ENCODE measurements at places on chromosomes 6 and 20.

DNA sequence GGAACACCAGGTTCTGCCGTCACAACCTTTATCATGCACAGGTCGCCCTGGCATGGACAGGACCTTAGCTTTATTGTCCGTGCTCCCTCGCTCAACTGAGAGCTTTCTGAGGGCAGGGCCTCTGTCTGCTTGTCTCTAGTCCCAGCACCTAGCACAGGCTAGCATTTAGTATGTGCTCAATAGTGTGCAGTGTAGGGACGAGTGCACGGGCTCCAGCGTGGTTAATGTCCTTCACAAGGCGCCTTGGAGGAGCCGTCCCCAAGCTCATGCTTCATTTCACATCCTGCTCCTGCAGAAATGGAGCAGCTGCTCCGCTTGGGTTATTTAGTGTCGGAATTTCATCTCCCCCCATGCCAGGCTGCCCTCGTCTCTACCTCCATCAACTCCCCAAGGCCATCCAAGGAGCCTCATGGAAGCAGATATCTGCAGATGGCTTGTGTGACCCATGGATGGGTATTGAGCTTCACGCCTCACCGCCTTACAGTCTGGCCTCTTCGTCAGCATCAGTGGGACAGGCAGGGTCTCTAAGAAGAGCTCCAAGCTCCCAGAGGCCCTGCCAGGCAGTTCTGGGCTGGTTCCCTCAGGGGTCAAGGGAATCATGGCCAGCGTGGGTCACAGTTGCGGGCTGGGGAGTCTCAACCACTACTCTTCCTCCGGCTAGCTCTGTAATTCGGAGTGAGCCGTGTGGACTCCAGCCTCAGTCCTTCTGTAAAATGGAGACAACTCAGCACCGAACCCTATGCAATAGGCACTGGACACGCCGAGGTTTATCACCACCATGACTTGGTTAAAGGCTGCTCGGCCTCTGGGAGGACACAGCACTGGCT is 60.8 kb upstream of the APCDD1L start:
- no peak for DNase-seq

DNA sequence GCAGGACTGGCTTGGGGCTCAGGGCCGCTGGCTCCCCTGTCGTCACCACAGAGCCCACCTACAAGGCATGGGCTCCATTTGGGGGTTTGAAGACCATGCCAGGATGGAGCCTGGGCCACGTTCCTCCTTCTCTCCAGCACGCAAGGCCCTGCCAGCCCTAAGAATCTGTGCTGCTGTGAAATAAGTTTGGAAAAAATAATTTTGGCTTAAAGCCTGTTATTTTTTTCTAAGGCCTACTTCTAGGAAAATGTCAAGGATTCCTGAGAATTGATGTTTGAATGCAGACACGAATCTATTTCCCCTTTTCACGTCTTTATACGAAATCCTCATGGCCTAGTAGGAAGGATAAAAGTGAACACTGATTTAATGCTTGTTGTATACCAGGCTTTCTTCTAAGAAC is 107.5 kb downstream of the LRFN2 start:
- DNase-seq = no peak

GRCh38 chr20:43262341-43262740 is 72.6 kb upstream of the PTPRT start:
- DNase-seq = no peak

DNA sequence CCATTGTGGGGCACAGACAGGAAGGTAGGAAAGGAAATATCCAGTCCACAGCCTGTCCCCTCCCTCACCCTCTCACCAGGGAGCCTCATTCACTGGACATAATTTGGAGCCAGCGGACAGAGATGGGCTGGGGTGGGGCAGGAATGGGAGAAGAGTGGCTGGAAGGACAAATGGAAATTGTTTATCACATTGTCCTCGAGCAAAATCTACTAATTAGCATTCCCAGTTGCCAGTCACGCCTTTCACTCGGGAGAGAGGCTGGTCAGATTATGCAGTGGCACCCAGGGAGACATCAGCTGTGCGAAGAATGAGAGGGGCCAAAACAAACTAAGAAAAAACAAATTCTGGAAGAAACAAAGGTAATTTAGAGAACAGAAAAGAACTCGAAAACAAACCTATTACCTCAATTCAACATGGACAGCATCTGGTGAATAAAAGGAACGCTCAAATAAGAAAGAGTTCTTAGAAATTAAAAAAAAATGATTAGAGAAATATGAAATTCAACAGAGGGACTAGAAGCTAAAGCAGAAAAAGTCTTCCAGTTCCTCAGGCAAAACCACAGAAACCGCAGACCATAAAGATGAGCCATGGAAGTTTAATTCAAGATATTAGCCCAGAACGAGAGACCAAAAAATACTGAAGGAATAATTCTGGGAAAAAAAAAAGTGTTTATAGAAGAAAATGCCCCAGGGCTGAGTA is 108.5 kb upstream of the RALGAPA2 start:
- DNase-seq = no peak

DNA sequence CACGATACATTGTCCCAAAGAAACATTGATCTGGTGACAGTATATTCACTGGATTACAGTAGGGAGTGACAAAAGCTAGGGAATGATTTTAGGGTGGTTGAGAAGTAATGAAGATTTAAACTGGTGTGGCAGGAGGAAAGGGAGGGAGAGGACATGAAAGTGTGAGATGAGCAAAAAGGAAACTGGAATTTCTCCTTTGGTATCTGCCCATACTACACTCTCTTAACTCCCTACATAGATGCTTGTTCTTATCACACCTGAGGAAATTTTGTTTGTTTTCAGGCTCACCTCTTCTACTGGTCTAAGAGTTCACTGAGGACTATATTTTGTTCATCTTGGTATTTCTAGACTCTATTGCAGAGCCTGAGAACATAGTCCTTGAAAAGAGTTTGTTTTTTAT is 44.9 kb upstream of the CEP162 start:
- no peak for DNase-seq

- DNase-seq = no peak
Observed at GRCh38 chr6:44942201-44942600, 385.9 kb upstream of the RUNX2 start.
